Pericardium fibroblast (primary cell): ENCODE measurements at places on chromosomes 5 and 9. TPM values are rescaled to one million over a fixed set of nuclear protein-coding genes. Genes with fewer than 3 reads are reported as not detected.

Gene PLGRKT
- 21.1 and 21.4 TPM in 2 replicates for total RNA-seq

Gene BSPRY
- total RNA-seq, result not detected in 2 replicates

Gene FGD3
- total RNA-seq, result not detected in 2 replicates

Gene GSN
- 335 and 504 TPM in 2 replicates for total RNA-seq

Gene CDH12
- not detected in 2 replicates for total RNA-seq

Gene CDC23
- total RNA-seq, result 13.1 and 17.3 TPM in 2 replicates

Gene SLC6A7
- total RNA-seq, result not detected in 2 replicates

Gene INSL6
- total RNA-seq, result not detected in 2 replicates

Gene BTNL9
- total RNA-seq, result not detected in 2 replicates

Gene EDIL3
- total RNA-seq, result 31.6 and 73.9 TPM in 2 replicates

Gene DBH
- total RNA-seq, result not detected in 2 replicates

Gene GALNT12
- 3.3 and 7.8 TPM in 2 replicates for total RNA-seq

Gene IRX4
- 1.4 TPM in 1 of 2 replicates, not detected in the other for total RNA-seq

Gene ZNF782
- 0.94 and 6.5 TPM in 2 replicates for total RNA-seq

Gene COL5A1
- 1,154 and 1,387 TPM in 2 replicates for total RNA-seq

Gene MAMDC2
- 6.1 and 7.7 TPM in 2 replicates for total RNA-seq

Gene NUTM2G
- not detected in 2 replicates for total RNA-seq

Gene TAF11L12
- total RNA-seq, result not detected in 2 replicates

Gene SVEP1
- total RNA-seq, result 139 and 162 TPM in 2 replicates

Gene PDCD1LG2
- 0.77 and 10.7 TPM in 2 replicates for total RNA-seq

Gene PPP2CA
- 110 and 136 TPM in 2 replicates for total RNA-seq

Gene SLC46A2
- total RNA-seq, result not detected in 2 replicates

Gene IL33
- 18.6 and 60.4 TPM in 2 replicates for total RNA-seq

Gene CXXC5
- 64.5 and 65.8 TPM in 2 replicates for total RNA-seq

Gene REEP2
- total RNA-seq, result 4.8 and 5.4 TPM in 2 replicates

Gene OBP2B
- not detected in 2 replicates for total RNA-seq

Gene STK10
- total RNA-seq, result 14.9 and 42.5 TPM in 2 replicates

Gene TNFAIP8
- 6.5 and 26.4 TPM in 2 replicates for total RNA-seq

Gene FAM78A
- total RNA-seq, result 1.7 and 2.0 TPM in 2 replicates

Gene PDLIM4
- 27.4 and 48.3 TPM in 2 replicates for total RNA-seq

Gene FNBP1
- 21.3 and 31.7 TPM in 2 replicates for total RNA-seq

Gene MPDZ
- 16.9 and 25.4 TPM in 2 replicates for total RNA-seq
